ENCODE measurements at places on chromosomes 12 and 14.
A peak's percentile ranks its signal among the peaks of the same experiment; 100 is the strongest.

DNA sequence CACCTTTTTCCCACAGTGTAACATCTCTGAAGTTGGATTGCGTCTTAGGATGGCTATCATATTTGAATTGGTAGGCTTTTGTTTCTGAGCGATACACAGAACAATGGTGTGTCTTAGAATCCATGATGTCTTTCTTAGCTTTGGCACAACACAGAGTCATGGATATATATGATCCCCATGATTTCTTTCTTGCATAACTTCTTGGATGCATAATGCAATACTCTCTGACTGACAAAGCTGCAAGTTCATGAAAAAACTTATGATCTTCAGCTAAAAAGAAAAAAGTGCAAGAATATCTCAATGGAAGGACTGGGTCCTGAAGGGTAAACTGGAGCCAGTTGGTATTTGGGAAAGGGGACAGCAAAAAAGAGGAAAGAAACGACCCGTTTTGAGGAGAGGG lies 48.1 kb downstream of the VWF start:
- no peak for DNase-seq

DNA sequence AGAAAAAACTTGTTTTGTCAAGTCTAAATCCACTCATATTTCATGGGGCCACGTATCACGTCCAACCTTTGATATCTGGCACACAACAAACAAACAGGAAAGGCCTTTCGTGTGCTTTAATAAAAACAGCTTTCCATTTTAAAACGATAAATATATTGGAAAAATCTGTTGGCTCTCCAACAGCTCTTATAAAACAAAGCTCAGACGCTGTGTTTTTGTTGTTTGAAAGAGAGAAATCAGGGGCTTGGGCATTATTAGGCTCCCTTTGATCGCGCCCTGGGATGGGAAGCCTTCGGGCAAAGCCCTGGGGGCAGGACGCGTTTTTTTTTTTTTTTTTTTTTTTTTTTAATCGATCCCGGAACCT lies 429 bp upstream of the PLEKHA5 start:
- DNase-seq, result no peak

DNA sequence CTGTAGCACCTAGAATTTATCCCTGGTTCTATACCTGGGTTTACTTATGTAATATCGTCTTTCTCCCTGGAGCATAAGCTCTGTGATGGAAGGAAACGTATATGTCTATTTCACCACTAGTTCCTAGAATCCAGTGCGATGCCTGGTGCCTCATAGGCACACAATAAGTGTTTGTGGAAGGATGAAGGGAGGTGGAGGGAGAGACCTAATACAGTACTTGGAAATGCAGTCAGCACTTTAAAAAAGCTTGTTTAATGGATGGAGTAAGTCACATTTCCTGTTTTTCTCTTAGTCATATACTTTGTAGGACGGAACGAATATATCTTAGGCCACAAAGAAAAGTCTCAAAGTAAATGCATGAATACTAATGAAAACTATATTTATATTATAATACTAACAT lies 186.5 kb upstream of the HMGA2 start:
- no peak for DNase-seq

DNA sequence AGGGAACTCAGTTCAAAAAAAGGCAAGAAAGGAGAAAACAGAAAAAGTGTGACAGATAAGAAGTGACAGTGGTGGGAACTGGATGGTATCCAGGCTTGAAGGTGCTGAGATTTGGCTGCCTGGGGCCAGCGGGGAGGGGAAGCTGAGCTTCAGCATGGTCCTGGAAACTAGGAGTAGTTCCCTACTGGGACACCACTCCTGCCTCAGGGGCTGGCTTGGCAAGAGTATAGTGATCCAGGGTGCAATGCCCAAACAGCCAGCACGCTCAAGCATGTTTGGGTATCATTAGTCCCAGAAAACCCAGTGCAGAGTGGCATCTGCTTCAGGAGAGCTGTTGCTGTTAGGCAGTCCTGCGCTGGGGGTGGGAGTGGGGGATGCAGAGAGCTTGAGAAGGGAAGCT lies 49.5 kb upstream of the KTN1 start:
- DNase-seq, result no peak

DNA sequence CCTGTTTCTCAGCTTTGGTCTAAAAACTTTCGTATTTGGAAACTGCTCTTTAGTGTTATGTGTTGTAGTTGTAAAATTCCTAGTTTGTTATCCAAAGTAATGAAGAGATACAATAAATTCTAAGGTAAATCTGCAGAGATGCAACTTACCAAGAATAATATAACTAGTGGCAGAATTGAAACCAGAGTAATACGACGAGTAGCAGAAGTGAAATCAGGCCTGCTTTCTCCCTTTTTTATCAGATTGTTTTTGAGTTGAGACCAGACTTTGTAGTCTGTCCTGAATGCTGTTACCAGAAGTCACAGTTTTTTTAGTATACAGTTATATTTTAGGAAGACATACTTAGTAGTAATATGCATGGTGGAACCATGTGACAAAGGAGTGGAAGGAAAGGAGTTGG lies 12.5 kb downstream of the PAPOLA start:
- no peak for DNase-seq

- no peak for DNase-seq
These were observed 20.4 kb downstream of the ACVR1B start for GRCh38 chr12:51971679-51972421.

DNA sequence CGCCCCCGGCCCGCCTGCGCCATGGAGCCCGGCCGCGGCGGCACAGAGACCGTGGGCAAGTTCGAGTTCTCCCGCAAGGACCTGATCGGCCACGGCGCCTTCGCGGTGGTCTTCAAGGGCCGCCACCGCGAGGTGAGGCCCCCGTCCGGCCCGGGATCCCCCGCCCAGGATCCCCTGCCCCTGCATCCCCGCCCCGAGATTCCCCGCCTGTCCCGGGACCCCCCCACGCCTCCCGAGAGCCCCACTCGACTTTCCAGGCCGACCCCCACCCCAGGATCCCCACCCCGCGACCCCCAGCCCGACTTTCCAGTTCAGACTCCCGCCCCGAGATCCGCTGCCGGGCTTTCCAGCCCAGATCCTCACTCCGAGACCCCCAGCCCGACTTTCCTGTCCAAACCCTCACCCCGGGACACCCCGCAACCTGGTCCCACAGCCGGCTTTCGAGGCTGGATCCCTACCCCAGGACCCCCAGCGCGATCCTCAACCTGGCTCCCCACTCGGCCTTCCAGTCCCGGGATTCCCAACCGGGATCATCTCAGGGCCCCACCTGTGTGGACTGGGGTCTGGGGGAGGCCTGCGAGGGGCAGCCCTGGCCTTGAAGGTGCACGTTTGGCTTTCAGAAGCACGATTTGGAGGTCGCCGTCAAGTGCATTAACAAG lies 688 bp downstream of the ULK1 start:
- no peak for DNase-seq

DNA sequence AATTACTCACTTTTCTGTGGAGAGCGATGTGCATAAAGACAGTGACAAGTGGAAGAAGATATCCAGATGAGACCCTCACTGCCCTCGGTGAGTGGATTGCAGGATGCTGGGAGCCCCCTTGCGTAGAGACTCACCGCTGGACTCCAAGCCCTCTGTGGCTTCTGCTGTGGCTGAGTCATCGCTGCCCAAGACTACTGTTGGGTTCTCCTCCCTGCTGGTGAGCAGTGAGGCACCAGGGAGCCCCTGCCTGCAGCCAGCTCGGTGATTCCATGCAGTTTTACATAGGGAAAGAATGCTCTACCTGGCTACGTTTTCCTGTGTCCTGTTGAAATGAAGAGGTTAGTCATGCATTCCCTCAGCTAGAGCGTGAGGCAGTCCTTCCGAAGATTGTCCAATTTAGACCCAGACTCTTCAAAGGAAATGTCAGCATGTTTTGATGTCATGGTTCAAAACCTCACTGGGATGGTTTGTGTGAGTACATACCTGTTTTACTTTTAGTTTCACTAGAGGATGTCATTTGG lies 28.2 kb downstream of the TRAF3 start:
- DNase-seq, result peak; percentile 22

DNA sequence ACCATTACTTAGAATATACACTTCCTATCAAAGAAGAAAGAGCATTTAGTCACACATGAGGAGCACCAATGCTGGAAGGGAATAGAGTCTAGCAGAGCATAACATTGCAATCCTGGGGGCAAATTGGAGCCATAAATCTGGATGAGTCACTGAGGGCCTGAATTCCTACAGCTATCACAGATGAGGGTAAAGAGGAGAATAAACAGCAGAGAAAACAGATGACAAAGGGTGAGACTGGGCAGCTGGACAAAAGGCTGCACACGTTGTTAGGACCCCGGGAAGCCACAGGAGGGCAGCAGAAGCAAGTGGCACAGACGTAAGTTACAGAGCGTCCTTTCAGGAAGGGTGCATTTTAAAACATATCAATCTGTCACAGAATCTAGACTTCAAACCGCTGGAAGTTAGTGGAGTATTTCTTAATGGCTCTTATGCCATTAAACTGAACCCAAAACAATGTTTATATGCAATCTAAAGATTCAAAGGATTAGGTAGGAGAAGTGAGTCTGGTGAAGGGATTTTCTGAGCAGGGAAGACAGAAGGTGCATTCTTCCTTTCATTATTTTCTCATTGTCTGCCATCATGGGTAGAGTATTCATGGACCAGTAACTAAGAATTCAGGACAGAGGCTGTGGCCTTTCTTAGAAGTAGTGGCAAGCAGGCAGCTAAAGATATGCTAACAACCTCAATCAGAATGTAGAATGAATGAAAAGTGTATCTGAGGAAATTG lies 159.8 kb upstream of the DAAM1 start:
- DNase-seq, result peak; percentile 2

DNA sequence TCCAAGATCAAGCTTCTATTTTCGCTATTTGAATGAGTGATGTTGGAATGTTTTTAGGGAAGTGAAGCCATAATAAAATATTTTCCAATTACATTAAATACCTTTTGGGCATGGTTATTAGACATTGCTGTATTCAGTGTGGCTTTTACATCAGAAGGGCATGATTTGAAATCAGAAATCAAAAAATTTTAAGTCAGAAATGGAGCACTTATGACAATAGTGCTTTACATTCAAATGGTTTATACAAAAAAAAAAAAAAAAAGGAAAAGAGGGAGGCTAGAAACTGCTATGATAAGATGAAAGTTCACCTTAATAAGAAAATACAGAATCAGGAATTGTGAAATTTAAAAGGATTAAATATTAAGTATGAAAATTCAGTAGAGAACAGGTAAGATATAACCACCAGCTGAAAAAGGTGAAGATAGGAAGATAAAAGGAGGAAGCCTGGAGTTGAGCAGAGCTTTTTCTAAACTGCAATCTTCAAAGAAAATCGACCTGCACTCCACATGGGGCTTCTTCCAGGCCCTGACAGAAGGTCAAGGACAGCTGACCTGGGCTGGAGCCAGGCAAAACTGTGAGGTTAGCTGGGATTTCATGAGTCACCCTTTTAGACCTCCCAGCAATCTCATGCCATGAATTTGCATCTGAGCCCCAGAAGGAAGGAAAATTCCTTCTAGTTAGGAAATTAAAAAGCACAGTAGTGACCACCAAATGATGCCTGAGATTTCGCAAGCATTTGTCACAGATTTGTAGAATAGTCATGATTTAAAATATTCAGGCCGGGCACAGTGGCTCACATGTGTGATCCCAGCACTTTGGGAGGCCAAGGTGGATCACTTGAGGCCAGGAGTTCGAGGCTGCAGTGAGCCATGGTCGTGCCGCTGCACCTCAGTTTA lies 23.4 kb upstream of the BMP4 start:
- DNase-seq, result no peak

GRCh38 chr14:77203611-77204458 lies 22.2 kb downstream of the TMEM63C start:
- DNase-seq, result no peak

DNA sequence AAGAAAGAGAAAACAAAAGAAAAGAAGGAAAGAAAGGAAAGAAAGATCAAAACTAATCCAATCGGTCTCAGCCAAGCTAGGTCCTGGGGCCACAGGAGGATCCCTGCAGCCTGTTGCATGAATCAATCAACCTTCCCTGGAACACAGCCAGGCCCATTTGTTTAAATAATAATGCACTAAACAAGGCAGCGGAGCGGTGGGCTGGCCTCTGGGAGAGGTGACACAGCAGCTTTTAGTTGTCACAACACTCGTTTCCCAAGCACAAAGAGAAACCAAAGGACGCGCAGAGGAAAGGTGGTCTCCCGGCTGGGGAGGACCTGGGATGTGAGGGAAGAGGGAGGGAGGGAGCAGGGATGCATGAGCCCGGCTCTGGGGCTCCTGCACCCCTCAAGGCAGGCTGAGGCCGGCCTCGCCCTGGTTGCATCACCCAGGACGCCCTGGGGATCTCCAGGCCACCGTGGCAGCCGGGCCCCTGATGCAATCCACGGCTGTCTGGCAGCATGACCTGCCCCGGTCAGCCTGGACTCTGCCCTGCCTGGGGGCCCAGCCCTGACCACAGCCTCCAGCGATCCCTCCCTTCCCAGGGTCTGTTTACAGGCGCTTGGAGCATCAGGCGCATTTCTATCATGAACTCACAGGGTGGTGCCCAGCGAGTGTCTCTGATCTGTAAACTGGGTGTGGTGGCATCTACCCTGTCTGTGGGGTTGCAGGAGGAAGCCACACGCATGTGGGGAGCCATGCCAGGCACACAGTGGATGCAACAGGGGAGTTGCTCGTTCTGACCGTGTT lies 32.5 kb downstream of the MMP17 start:
- no peak for DNase-seq

- DNase-seq, result no peak
These were observed 8.9 kb upstream of the LTBP2 start for GRCh38 chr14:74620923-74621322.

GRCh38 chr14:74425525-74426201 lies 347 bp downstream of the SYNDIG1L start:
- peak; percentile 52 for DNase-seq

DNA sequence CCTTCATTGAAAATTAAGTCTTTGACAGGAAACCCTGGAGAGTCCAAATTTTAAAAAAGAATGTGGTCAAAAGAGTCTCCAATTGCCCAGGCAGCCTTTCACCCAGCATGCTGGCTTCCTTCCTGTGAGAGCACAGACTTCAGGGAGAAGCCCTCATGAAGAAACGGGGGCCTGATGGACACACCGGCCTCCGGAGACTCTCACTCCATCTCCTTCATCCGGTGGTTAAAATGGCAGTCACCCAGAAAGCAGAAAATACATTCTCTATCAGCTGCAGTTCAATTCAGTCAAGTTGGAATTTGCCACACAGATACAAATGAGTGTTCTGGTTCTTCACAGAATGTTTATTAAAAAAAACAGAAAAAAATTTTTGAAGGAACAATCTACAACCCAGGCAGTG lies 56.5 kb downstream of the CPM start:
- DNase-seq, result no peak

- no peak for DNase-seq
These were observed 28.2 kb downstream of the TTC7B start for GRCh38 chr14:90788031-90788430.

GRCh38 chr12:10652192-10652591 lies 21.7 kb downstream of the STYK1 start:
- no peak for DNase-seq

DNA sequence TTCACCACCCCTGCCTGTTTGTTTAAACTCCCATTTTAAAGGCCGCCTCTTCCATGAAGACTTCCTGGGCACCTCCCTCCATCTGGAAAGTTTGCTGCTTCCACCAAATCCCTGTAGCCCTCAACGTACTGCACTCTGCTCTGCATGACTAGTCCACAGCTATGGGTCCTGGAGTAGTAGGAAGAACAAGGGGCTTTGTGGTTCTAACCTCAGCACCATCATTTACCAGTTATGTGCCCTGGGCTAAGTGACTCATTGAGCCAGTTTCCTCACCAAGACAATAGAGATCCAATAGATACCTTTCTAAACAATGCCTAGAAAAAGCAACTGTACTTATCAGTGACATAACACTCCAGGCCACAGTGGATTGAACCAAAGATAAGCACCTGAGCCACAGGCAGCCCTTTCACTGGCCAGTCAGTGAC lies 8.5 kb upstream of the LTBP2 start:
- DNase-seq, result no peak

All from stimulated activated CD4-positive, alpha-beta T cell treated with anti-CD3 and anti-CD28 coated beads, Interleukin-12 subunit alpha, Interleukin-12 subunit beta, amount 100 ng/mL, for 4 hours (primary cell).